ENCODE measurements at places on chromosomes 16 and 17.

DNA sequence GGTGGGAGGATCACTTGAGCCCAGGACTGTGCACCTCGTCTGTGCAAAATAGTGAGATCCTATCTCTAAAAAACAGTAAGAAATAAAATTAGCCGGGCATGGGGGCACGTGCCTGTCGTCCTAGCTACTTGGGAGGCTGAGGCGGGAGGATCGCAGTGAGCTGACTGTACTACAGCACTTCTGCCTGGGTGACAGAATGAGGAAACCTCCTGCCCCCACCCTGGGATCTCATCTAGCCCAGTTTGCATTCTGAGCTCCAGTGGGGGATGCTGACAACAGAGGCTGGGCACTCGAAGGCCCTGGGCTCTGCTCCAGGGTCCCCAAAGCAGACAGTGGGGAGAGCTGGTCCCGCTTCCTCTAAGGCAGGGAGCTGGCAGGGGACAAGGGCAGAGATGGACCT lies 7.1 kb downstream of the NAGPA start:
- DNase-seq, result no peak

- no peak for DNase-seq
Observed at GRCh38 chr17:20267459-20267842, 199.9 kb downstream of the LGALS9B start.

DNA sequence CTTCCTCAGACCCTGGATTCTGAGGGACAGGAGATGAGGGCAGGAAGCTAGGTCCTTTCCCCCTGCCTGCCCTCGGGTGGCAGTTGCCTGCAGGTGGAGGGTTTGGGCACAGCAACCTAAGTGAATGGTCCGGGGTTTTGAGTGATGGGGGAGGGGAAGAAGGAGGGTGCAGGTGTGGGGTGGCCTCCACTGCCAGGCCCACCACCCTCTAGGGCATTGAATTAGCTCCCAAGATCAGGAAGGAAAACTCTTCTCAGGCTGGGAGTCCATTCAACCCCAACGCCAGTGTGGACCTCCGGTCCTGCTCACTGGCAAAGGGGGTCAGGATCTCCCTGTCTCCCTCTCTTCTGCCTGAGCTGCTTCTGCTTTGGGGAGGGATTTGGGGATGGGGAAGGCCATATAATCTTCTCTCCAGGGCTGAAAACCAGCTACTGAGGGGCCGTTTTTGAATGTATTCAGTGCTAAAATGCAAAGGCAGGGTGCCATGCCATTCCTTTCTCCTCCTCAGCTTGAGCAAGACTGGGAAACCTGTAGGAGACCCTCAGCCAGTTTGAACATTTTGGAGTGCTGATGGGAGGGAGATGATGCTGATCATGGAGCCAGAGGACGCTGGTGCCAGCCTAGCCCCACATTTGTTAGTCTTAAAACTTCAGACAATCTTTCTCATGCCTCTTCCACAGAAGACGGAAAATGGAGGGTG lies 18.8 kb downstream of the GRB7 start:
- no peak for DNase-seq

DNA sequence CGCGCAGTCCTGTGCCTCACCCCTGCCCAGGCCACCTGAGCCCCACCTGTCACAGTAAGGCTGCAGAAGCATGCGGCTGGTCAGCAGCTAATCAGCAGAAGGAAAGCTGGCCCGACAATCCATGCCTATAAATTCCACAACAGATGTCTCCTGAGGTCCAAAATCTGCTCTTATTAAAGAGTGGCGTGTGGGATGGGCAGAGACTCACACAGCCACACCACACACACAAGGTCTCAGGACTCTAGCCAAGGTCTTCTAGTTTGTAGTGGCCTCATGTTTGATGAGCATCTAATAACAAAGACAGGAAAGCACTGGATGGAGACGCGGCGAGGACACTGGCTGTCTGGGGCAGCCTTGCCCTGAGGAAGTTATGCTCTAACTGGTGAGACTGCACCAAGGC lies 55.9 kb downstream of the ANKRD11 start:
- DNase-seq, result no peak

DNA sequence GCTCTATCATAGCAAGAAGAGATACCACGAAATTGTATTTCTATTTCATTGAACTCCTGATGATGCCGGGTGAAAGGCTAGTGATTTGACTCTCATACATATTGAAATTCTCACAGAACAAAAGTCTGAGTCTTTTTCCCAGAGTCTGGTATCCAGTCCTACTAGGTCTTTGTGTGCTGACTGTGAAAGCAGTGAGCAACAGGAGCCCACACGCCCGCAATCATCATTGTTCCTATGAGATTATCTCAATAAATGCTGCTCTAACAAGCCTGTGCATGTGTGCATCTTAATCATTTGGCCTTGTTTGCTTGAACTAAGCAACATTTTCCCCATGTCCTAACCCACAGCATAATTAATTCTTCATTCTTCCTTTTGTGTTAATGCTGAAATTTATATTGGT lies 1466.0 kb downstream of the CDH11 start:
- no peak for DNase-seq

DNA sequence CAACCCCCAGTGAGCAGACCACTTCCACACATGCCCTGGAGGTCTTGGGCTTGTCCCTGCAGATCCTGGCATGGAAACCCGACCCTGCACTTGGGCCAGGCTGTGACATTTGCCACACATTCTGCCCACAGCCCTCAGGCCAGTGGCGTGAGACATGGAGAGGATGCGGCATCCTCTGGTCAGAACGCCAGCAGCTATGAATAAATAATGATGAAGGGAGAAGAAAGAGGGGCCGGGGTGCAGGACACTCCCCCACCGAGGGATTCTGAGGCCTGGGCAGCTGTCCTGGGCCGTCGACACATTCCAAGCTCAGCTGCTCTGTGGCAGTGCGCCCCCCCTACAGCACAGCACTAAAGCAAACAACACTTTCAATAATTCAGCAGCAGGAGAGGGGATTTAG lies 148.8 kb downstream of the ENGASE start:
- no peak for DNase-seq

DNA sequence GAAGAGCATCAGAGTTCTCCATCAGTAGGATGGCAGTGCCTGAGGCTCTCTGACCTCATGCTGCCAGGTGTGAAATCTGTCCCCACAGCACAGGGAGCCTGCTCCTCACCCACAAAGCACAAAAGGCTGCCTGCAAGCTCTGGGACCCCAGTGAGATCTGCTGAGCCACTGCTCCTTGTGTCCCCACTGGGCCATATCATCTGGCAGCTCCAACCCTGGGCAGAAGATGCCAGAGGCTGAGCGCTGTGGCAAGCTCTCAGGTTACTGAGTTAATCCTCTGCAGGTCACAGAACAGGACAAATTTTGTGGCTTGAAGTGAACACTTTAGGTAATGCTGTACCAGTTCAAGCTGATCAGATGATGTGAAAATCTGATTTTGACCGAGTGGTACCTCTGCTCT lies 26.7 kb upstream of the ERN1 start:
- DNase-seq, result no peak

DNA sequence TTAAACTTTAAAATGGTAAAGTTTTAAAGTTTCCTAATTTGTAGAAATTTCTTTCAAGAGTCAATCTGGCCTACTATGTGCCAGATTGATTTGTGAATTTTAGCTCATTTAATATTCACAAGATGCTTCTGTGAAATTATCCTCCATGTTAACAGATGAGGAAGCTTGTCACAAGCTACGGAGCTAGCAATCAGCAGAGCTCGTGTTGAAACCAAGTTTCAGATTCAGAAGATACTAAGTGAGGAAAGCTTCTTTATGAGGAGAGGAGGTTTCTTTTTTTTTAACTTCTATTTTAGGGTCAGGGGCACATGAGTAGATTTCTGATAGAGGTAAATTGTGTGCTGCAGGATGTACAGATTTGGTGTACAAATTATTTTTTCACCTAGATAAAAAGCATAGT lies 135.9 kb downstream of the HS3ST4 start:
- DNase-seq, result no peak

- DNase-seq, result no peak
Observed at GRCh38 chr16:397736-398332, 835 bp downstream of the NME4 start.

GRCh38 chr16:70703041-70703834 lies 17.4 kb upstream of the MTSS2 start:
- DNase-seq, result no peak

GRCh38 chr17:29661213-29661612 lies 38.5 kb upstream of the CORO6 start:
- DNase-seq, result no peak

- DNase-seq, result no peak
Observed at GRCh38 chr17:11742886-11743285, 144.6 kb downstream of the DNAH9 start.

- no peak for DNase-seq
Observed at GRCh38 chr17:65664266-65664665, 102.8 kb upstream of the AXIN2 start.

DNA sequence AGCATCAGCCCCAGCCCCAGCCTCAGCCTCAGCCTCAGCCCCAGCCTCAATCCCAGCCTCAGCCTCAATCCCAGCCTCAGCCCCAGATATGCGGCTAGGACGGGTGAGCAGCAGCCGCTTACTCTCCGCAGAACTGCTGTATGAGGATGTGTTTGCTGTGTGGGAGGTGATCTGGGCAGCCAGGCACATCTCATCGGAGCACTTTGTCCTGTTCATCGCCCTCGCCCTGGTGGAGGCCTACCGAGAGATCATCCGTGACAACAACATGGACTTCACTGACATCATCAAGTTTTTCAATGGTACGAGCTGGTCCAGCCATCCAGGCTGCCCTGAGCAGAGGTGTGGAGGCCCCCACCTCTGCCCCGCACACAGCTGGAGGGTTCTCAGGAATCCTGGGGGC lies 22.0 kb downstream of the MNT start:
- no peak for DNase-seq

- no peak for DNase-seq
Observed at GRCh38 chr16:88835383-88835782, 21.4 kb downstream of the GALNS start.

Data from SK-N-MC (cell line).